ENCODE measurements at places on chromosomes 3 and 15. TPM values are rescaled to one million over a fixed set of nuclear protein-coding genes. Genes with fewer than 3 reads are reported as not detected.
A peak's percentile ranks its signal among the peaks of the same experiment; 100 is the strongest.

Gene TEX55
- polyA plus RNA-seq, result not detected

GRCh38 chr3:25863416-25863959 is 73.6 kb downstream of the OXSM start:
- DNase-seq, result peak; percentile 18

DNA sequence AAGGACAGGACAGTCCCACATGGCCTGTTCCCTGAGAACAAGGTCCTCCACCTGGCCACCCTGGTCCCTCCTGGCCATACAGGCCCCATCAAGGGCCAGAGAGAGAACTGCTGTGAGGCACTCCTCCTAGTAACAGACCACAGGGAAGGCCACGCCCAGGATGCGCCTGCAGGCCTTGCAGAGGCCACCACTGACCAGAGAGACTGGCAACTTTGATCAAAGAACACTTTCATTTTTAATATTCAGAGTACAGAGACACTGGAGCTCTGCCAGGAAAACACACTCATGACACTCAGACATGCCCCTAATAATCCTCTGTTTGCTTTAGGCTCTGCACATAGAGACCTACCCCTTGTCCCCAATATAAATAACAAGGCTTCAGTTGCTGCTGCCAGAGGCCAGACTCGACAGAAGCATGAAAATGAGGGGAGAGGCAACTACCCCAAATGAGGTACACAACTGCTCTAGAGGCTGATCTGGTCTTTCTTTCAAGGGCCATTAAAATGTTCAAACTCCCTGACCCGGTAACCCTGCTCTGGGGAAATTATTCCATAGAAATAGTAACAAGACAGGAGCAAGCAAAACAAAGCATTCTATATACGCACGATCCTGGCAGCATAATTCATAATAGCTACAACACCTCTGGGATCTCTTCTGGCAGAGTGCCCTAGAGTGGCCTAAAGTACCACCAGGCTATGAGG is 44.8 kb downstream of the CCDC12 start:
- DNase-seq, result no peak

GRCh38 chr3:126873416-126873815 is 109.5 kb upstream of the PLXNA1 start:
- DNase-seq, result no peak

Gene ANKRD63
- polyA plus RNA-seq, result 0.14 TPM

Gene PRTG
- 3.0 TPM for polyA plus RNA-seq

Gene BNC1
- 0.17 TPM for polyA plus RNA-seq

DNA sequence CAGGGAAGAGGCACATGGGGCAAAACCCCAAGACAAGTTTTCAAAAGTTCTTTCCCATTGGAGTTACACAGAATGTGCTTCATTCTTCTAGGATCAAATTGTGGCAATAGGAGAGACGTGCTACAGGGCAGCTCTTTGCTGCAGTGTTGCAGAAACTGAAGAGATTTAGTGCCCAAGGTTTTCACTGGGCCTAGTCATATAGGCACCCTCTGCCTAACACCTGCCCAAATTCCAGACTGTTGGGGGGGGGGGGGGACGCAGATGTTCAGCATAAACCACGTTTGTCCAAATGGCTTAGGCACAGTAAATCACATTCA is 346.8 kb upstream of the ZNF717 start:
- DNase-seq, result no peak

Gene TSC22D2
- 34.6 TPM for polyA plus RNA-seq

GRCh38 chr3:109071350-109072142 is 46.4 kb downstream of the MORC1 start:
- no peak for DNase-seq

DNA sequence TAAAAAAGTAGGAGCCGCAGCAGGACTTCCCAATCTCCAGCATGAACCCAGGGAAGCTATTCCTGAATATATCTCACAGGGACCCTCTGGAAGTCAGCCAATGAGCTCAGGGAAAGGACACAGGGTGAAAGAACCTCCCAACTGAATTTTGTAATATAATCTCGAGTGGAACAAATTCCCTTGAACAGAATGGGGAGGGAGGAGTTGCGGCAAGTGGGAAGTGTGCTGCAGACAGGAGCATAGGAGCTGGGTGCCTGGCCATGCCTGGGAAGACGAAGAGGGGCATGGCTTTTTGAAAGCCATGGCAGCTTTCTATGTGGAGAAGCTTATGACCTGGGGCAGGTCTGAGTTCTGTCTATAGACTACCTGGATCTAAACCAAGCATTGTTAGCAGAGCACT is 98.4 kb downstream of the CBLB start:
- no peak for DNase-seq

Gene TMC3
- 1.5 TPM for polyA plus RNA-seq

Gene ABTB1
- polyA plus RNA-seq, result 18.4 TPM

- peak; percentile 93 for DNase-seq
Observed at GRCh38 chr15:23566071-23566554, 639 bp downstream of the MKRN3 start.

DNA sequence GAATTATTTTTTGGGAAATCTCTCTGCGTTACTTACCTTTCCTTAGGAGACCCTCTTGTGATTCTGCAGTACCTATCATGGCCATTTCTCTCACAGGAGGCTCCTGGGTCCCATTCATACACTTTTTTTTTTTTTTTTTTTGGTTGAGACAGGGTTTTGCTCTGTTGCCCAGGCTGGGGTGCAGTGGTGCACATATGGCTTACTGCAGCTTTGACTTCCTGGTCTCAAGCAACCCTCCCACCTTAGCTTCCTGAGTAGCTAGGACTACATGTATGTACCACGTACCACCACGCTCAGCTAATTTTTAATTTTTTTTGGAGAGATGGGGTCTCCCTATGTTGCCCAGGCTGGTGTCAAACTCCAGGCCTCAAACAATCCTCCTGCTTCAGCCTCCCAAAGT is 36.1 kb downstream of the TRAK1 start:
- DNase-seq, result no peak

- no peak for DNase-seq
Observed at GRCh38 chr15:74579001-74579400, 36.6 kb upstream of the CLK3 start.

- no peak for DNase-seq
Observed at GRCh38 chr3:181418233-181418632, 293.5 kb upstream of the SOX2 start.

DNA sequence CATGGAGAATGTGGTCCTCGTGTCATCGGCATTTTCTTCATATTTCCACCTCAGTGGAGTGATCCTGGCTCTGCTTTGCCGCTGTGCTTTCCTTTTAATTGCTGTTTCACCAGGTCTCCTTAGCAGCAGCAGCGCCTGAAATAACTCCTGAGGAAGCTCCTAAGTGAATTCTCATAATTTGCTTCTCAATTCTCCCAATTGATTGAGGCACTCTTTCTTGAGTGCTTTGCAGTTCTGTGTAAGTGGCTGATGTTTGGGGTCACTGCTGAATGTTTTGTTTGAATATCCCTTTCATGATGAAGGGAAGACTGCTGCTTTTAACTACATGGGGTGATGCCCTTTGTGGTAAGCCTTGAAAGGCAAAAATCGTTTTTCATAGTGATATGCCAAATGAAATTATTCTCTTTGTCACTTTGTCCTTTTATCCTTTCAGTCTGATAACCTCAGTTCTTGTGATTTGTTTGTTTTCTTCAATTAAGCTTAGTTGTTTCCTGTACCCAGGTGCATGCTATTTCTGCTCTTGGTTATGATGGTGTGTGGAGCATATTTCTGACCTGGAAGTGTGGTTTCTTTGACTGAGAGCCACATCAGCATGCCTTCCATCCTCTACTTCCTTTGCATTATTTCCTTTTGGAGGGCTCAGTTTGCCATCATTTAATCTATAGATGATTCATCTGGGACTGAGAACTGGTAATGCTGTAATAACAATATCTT is 36.7 kb downstream of the HMG20A start:
- DNase-seq, result peak; percentile 55

Gene LAMB2
- 160 TPM for polyA plus RNA-seq

GRCh38 chr3:110262896-110263295 is 808.7 kb upstream of the NECTIN3 start:
- DNase-seq, result no peak

GRCh38 chr3:43894176-43895049 is 203.7 kb downstream of the ABHD5 start:
- DNase-seq, result peak; percentile 62

GRCh38 chr3:64160000-64160695 is 65.1 kb downstream of the PRICKLE2 start:
- no peak for DNase-seq

Gene BUB1B
- 17.1 TPM for polyA plus RNA-seq

DNA sequence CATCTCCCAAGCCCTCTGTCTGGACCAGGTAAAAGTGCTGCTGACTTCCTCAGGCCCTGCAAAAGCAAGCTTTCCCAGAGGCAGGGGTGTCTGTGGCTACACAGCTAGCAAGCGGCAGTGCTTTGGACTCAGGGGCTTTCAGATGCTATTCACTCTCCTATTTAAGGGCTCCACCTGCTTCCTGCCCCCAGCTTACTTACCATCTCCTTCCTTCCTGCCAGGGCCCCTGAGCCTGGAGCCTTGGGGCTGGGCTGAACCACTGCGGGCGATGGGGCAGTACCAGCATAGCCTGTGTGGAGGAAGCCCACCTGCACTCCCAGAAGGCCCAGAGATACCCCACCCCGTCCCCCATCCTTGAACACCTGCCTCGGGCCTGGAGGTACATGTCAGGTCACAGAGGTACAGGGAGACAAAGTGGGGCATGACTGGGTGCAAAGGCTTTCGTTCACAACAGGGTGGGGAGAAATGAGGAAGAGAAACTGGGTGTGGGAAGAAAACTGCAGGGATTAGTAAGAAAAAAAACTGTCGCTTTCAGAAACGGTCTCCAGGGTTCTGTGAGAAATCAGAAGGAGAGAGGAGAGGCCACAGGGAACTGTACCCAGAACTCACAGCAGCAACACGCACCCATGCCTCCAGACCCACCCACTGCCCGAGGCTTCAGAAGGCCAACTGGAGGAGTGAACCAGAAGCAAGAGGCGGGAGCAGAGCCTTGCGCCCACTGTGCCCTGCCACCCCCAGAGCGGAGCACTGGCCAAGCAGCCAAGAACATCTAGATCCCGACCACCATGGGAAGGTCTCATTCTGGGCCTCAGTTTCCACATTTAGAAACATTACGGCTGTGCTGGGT is 49.5 kb downstream of the CCDC12 start:
- DNase-seq, result no peak

DNA sequence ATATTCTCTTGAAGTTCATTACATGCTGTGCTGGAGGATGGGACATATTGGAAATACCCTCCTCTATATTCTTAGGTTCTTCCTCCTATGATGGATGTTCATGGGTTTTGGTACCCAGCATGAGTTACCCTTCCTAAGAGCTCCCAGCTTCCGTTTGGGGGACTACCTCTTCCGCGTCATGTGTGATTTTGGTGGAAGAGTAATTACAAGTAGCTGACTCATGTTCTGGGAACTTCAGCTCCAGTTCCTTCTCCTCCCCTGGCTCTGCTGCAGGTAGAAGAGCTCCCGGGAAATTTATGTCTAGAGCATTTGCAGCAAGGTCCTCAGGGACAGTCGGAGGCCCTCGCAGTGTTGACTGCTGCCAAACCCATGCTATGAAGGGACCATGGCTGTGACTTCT is 208.8 kb upstream of the IL12A start:
- DNase-seq, result no peak

GRCh38 chr15:69593488-69593887 is 140.9 kb downstream of the RPLP1 start:
- DNase-seq, result no peak

- DNase-seq, result no peak
Observed at GRCh38 chr3:197942956-197943556, 6.9 kb upstream of the RPL35A start.

- no peak for DNase-seq
Observed at GRCh38 chr15:100373120-100373896, 31.5 kb upstream of the ADAMTS17 start.

GRCh38 chr15:49622561-49622960 is 1.7 kb downstream of the DTWD1 start:
- no peak for DNase-seq

Gene HCN4
- 9.0 TPM for polyA plus RNA-seq

DNA sequence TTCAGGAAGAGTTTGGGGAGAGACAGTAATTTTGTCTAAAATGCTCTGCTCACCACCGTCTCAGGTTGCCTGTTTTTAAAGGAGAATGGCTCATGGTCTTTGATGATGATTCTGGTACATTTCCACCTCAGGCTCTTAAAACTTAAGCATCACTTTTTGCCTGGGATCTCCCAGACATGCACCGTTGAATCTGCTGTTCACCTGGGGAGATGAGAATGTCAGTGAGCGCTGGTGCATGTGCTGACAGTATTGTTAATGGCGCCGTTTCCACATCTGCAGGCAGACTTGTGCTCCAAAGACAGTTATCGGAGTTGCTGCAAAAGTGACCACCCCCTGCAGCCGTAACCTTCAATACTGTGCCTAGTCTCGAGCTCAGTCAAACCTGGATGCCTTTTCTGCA is 219.0 kb upstream of the TPM1 start:
- no peak for DNase-seq

Gene ITIH1
- 0.15 TPM for polyA plus RNA-seq

DNA sequence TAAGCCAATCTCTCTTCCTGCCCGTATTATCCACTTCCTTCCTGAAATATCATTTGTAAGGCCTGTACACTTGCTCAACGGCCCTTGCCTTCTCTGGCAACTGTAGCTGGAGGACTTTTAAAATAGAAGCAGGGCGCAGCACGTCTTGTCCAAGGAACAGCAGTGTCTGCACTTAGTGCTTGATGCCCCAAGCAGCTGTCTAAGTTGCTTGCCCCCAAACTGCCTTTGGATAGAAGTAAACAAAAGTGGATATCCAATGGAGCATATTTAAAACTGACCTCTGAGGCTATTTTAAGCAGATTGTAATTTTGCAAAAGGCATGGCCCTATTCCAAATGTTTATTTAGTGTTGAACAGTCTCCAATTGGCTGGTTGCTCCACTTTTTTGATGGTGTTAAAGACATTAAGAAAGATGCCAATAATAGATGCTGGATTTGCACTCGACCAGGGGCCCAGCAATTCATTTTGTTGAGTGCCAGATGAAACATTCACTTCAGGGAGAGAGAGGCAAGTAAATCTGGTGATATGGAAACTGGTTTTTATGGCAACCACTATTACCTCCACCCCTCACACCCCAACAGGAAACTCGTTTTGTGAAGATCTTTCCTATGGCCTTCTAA is 526.8 kb upstream of the TBL1XR1 start:
- no peak for DNase-seq

DNA sequence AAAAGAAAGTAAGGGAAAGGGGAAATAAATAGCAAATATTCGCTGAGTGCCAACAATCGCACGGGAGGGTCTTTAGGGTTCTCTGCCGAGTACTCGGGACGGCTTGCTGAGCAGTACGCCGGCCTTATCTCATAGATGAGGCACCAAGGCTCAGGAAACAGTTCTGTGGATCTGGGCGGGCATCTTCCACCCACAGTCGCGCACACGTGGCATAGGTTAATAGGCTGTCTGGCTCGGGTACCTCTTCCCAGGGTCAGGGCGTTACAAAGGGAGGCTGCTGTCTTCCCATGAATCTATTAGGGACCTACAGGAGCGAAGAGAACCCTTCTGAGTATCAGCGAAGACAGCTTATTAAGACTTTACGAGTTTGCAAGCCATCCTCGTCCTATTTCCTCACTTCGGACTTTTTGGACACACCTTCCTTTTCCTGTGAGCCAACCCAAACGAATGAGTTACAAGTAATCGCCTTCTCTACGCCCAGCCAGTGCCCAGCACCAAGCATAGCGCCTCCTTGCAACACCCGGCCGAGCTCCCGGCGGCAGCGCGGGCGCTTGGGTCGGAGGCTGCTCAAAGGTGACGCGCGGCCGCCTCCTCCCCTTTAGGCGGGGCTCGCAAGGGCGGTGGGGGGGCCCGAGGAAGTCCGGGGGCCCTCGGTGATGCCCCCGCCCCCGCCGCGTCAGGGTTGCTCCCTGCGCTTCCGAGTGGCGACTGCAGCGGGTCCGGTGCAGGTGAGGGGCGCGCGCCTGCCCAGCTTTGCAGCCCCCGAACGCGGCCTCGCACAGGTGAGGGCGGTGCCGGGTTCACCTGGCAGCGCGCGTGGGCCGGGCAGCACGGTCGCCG is at the start of gene MCTP2:
TSS of gene MCTP2 (plus strand) at position 679 of the 840 bp plus-strand sequence. CDS start 66,705 bp downstream, outside the sequence.
- peak; percentile 56 for DNase-seq

Gene PP2D1
- polyA plus RNA-seq, result 0.44 TPM
